Activated CD4-positive, alpha-beta T cell treated with anti-CD3 and anti-CD28 coated beads, Interleukin-2, amount 50 U/mL, for 1 hour (primary cell): ENCODE measurements at places on chromosomes 12 and 14.

DNA sequence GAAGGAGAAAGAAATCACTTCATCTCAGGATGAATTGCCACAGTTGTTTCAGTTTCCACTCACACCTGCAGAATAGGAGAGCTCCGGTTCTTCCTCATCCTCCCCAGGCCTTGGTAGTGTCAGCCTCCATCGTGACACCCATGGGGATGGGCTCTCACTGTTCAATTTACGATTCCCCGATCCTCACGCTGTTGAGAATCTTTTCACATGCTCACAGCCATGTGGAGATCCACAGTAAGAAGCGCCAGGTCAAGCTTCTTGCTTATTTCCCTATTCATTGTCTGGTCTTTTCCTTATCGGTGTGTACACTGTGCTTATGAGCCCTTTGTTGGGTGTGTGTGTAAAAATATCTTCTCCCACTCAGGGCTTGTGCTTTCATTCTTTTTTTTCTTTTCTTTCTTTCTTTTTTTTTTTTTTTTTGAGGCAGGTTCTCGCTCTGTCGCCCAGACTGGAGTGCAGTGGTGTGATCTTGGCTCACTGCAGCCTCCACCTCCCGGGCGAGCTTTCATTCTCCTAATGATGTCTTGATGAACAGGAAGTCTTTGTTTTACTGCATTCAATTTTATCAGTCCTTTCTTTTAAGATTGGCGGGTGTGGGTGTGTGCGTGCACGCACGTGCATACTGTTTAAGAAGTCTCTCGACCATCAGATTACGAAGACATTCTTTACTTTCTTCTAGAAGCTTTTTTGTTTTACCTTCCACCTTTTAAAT lies 21.5 kb downstream of the RIN3 start:
- peak; percentile 13 for DNase-seq

- DNase-seq: no peak
Measured at GRCh38 chr14:105021656-105022275, 883 bp upstream of the CDCA4 start.

DNA sequence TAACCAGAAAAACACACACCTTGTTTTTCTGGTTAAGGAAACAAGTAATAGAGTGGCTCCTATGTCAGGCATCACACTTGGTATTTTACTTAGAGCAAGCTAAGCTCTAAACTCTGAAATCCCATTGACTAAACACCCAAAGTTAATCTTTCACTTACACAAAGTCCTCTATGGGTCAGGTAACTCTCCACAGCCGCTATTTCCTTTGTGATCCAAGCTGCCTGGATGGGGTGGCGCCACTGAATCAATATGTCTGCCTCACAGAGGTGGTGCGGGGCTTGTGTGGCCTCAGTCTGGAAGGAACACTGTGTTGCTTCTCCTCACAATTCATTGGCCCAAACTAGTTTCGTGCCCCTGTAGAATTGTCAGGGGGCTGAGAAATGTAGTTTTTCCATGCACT lies 160.0 kb upstream of the E2F7 start:
- DNase-seq: no peak

DNA sequence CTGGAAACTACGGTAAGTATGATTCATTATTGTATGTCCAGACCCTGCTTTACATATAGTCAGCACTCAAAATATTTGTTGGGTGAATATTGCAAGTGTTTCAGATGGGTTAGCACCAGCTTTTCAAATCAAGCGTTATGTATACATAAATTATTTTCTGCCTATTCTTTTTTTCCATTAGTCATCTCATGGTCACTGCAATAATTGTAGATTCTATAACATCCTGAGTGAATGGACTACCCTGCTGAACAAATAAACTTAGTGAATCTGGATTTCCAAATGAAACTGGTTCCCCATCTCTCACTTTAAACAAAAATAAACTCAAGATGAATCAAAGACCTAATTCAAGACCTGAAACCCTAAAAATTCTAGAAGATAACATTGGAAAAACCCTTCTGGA lies 152.3 kb downstream of the DIO2 start:
- no peak for DNase-seq

DNA sequence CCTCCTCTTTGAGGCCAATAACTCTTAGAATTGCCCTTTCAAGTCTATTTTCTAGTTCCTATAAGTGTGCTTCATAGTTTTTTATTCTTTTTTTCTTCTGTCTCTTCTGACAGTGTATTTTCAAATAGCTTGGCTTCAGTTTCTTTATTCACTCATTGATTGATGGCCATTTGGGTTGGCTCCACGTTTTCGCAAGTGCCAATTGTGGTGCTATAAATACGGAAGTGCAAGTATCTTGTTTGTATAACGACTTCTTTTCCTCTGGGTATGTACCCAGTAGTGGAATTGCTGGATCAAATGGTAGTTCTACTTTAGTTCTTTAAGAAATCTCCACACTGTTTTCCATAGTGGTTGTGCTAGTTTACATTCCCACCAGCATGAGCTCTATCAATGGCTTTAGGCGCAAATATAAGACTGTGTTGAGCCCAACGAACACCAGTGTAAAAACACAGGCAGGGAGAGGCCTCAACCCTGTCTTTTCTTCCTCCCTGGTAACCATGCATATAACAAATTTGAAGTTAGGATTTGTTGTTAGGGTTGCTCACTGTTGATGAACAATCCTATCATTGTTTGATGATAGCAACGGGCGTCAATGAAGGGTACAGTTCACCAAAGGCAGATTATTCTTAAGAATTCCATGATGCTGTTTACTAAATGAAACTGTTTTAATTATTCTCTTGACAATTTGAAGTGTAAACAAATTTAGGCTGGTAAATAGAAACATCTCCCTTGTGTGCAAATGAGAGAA lies 13.3 kb upstream of the LMNTD1 start:
- no peak for DNase-seq

DNA sequence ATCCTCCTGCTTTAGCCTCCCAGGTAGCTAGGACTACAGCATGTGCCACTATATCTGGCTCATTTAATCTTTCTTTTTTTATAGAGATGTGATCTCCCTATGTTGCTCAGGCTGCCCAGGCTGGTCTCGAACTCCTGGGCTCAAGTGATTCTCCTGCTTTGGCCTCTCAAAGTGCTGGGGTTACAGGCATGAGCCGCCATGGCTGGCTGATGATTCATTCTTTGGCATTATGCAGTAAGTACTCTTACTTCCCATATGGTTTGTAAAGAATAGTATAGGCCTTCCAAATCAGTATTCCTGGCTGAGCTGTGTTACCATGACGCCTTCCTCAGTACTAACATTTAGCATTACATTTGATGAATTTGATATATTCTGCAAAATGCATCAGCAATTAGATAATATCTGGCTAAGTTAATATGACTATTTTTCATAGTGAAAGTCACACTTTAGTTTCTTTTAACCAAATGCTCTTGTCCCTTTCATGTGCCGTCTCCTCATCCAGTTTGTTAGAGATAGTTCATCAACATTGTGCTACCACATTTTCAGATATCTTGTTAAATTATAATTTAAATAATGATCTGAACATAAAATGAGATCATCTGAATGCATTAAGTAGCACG lies 3.2 kb upstream of the MIA2 start:
- DNase-seq: no peak

GRCh38 chr14:90892970-90893369 lies 76.7 kb upstream of the TTC7B start:
- no peak for DNase-seq

DNA sequence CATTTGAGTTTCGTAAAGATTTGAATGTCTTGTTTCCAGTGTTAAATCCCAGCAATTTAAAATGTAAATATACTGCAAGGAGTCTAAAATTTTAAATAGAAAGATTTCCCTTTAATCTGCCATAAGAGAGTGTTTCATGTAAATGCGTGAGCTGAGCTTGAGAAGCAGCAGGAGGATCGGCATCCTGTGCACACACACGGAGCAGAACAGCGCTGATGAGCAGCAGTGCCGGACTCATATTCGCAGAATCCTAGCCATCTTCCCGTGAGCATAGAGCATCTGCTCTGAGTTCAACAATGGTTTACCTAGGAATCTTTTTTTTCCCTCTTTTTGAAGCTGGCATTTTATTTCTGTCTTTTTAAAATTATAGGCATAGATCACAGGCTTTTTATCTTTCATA lies 29.8 kb upstream of the AMN start:
- DNase-seq: no peak
